Left kidney (tissue), 8 donors: ENCODE measurements at places on chromosomes 2 and 18.

- DNase-seq: no peak
Observed at GRCh38 chr18:9683418-9684396, 24.4 kb upstream of the RAB31 start.

DNA sequence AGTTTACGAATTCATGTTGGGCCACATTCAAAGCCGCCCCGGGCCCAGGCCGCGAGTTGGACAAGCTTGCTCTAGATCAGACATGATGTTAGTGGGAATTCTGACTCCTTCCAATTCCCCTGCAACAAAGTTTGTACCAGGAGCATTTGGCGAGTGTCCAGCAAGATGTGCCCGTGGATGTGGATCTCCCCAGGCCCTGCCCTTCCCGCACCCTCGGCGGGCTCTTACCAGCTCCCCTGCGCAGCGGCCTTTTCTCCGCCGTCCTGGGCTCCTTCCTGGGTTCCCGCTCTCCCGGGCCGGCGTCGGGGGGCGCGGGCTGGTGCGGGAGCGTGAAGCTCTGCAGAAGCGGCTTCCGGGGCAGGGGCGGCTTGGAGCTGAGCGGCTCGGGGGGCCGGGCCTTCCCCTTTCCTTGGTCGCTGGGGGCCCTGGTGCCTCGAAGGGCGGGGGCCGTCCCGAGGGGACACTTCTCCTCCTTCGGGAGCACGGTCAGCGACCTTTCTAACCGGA, 90.8 kb upstream of the MGAT4A start:
- DNase-seq: no peak

DNA sequence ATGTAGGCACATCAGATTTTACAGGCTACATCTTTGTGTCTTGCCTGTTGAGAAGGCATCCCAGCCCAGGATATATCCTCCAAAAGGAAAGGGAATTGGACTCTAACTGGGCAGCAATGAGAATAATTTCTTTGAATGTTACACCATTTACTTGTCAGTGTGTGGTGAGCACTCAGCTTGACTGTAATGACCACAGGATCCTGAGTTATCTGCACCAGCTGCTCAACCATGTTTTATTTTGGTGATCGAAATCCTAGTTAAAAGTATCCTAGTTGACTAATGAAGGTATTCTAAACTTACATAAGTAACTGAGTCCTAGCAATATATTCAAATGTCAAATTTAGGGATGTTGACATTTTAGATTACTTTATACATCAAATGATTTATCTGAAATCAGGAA, 123.0 kb downstream of the MYO3B start:
- no peak for DNase-seq

DNA sequence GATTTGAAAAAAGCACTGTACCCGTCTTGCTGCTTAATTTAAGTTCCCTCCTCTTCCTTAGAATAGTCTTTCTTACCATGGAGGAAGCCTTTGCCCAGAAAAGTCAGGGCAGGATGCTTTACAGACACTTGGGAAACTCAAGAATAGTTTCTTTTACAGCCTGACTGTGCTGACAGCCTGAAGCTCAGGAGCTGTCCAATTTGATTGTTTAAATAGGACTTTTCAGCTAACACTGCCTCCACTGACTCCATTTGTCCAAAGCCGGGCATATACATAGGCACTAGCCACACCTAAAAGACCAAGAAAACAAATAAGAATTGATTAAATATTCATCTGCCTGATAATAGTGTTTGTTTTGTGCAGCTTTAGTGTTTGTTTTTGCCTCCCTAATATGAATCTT, 110.9 kb upstream of the L3MBTL4 start:
- DNase-seq: no peak

DNA sequence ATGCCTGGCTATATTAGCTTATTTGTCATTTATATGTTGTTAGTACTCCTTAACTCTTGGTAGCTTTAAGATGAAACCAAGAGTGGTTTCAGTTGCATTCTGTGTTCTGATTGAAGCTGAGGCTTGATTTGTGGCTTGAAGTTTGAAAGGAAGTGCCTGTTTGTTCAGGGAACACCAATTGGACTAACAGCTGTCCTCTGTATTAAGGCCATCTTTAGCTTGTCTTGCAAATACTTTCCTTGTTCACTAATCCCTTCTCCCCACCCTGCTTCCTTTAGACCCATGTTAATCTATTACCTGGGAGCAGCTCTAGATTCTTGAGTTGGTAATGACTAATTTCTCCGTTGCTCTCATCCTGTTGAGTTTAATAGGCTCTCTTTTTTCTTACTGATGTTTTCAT, 13.4 kb downstream of the ITGA6 start:
- DNase-seq: no peak

DNA sequence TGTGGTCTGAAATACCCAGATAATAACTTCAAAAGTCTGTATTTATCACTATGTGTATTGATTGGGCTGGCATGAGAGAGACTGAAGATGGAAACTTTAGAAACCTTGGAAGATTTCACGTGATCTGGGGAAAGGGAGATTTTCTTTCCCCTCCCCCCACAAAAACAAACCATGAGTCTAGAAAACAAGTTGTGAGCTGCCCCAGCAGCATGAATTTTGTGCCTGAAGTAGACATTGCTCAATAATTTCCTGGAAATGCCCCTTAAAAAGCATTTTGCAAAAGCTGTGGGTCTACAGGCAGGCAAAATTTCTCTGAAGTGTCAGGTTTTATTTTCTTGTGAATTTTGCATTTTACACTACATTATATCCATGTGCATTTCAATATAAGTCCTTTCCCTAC, 101.8 kb downstream of the ETAA1 start:
- no peak for DNase-seq
